GM23338 (cell line): ENCODE measurements at places on chromosomes 11 and 22. TPM values are rescaled to one million over a fixed set of nuclear protein-coding genes. Genes with fewer than 3 reads are reported as not detected.

The CYP2D6 gene
- total RNA-seq, result 0.27 and 1.3 TPM in 2 replicates

DNA sequence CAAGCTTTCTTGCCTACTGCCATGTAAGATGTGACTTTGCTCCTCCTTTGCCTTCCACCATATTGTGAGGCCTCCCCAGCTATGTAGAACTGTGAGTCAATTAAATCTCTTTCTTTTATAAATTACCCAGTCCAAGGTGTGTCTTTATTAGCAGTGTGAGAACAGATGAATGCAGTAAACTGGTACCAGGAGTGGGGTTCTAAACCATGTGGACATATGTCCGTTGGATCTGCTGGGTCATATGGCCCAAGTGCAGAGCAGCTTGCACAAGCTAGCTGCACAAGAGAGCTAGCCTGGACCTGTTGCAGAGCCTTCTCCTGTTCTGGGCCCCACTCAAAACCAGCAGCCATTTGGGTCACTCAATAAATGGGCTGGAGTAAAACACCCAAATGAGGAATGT lies 177.1 kb downstream of the HIPK3 start:
- no peak overlapping the region for H3K27ac ChIP-seq
- no peak for DNase-seq
- 0 out of 2 replicates have a peak, but pooled peaks cover 3% of the 10 kb centered on the region for H3K36me3 ChIP-seq
- H3K4me3 ChIP-seq, result no peak overlapping the region
- no peaks in the 10 kb centered on the region for H3K27me3 ChIP-seq

GRCh38 chr11:73439002-73439843 lies 63.0 kb downstream of the RELT start:
- H3K27ac ChIP-seq, result 0 out of 2 replicates have a peak overlapping the region, but pooled peaks have one; percentile 35
- H3K4me3 ChIP-seq, result no peak overlapping the region
- H3K36me3 ChIP-seq, result no peaks in the 10 kb centered on the region
- peaks cover 7% of the 10 kb centered on the region; the same call in 1 of the 2 replicates for H3K4me1 ChIP-seq

- no peaks in the 10 kb centered on the region for H3K36me3 ChIP-seq
- DNase-seq, result no peak
- H3K27ac ChIP-seq, result no peak overlapping the region
- no peak overlapping the region for H3K4me3 ChIP-seq
- no peaks in the 10 kb centered on the region for H3K4me1 ChIP-seq
- H3K27me3 ChIP-seq, result no peaks in the 10 kb centered on the region
These were observed 20.9 kb upstream of the UPB1 start for GRCh38 chr22:24474221-24474620.

DNA sequence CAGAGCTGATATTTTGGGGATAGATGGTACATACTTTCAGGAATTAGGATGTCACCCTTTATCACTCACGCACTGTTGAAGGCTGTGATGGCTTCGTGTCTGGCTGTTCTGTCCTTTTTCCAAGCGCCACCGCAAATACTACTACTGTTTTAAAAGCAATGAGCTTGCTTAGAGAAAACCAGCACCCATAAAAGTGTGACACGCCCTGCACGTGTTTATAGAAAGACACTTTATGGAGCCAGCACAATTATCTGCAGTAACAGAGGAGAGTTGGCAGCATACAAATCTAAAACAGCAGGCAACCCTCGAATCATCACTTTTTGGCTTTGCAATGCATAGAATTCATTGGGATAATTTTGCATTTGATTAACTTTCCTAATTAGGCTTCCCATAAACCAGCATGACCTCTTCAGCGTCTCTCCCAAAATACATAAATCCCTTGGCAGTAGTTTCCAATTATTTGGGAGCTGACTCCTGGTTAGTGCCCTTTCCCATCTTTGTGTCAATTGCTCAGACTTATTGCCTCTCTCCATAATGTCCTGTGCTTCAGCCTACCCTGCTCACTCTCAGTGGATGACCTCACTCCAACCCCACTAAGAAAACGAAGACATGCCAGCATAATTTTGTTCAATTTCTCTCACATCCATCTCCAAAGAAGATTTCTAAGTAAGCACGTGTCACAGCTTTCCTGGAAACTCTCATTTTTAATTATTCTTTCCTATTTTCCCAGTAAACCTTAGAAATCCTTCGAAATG lies 118.7 kb upstream of the LARGE1 start:
- H3K36me3 ChIP-seq, result no peaks in the 10 kb centered on the region
- no peak overlapping the region for H3K27ac ChIP-seq
- H3K27me3 ChIP-seq, result no peaks in the 10 kb centered on the region

GRCh38 chr11:116272181-116272789 lies 500.5 kb downstream of the BUD13 start:
- H3K27me3 ChIP-seq, result no peaks in the 10 kb centered on the region
- peak; percentile 56 for DNase-seq
- no peaks in the 10 kb centered on the region for H3K4me1 ChIP-seq
- no peak overlapping the region for H3K27ac ChIP-seq
- no peak overlapping the region for H3K4me3 ChIP-seq

GRCh38 chr11:119991022-119991404 lies 146.9 kb downstream of the TRIM29 start:
- no peak overlapping the region for H3K27ac ChIP-seq
- DNase-seq, result no peak
- no peak overlapping the region for H3K4me3 ChIP-seq
- H3K27me3 ChIP-seq, result no peaks in the 10 kb centered on the region
- H3K4me1 ChIP-seq, result no peaks in the 10 kb centered on the region
- no peaks in the 10 kb centered on the region for H3K36me3 ChIP-seq

DNA sequence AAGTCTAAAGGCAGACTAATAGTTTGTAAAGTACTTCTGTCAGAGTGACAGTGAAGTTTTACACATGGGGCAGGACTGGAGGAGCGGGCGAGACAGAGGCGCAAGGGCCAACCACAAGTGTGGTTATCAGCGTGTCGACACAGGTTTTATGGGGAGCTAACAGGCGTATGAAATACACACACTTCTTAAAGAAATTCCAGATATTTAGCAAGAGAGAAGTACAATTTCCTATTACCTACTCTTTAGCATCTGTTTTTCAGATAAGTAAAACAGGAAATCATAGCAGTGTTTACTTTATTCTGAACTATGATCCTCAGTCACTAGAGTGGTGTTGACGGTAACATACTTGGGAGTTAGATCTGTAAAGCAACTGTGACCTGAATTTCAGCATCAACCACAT lies 22.5 kb downstream of the VSIG10L2 start:
- no peak for DNase-seq
- H3K4me1 ChIP-seq, result no peaks in the 10 kb centered on the region
- no peak overlapping the region for H3K4me3 ChIP-seq
- no peak overlapping the region for H3K27ac ChIP-seq

DNA sequence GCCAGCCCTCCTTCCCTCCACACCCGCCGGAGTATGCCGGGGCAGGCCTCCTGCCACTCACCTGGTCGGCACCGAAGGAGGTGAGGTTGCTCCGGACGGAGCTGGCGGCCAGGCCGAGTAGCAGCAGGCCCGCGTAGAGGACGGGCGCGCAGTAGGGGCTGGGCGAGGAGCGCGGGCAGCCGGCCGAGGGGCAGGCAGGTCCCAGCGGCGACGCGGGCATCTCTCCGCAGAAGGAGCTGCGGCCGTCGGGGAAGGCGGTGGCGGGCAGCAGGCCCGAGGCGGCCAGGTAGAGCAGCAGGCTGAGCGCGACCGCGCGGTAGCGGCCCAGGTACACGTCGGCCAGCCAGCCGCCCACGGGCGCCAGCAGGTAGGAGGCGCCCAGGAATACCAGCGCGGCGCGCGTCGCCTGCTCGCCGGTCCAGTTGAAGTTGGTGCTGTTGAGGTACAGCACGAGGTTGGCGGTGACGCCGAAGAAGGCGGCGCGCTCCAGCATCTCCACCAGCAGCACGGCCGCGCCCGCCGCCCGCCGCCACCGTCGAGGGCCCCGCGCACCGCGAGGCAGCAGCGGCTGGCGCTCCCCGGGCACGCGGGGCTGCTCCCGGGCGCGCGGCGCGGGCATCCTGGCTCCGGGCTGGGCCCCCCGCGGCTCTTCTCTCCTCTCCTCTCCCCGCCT lies 907 bp downstream of the SLC15A3 start:
- peaks cover 30% of the 10 kb centered on the region for H3K27me3 ChIP-seq
- H3K4me3 ChIP-seq, result peak overlapping the region; percentile 68
- peak; percentile 65 for DNase-seq
- no peak overlapping the region for H3K27ac ChIP-seq
- H3K4me1 ChIP-seq, result peaks cover 29% of the 10 kb centered on the region

DNA sequence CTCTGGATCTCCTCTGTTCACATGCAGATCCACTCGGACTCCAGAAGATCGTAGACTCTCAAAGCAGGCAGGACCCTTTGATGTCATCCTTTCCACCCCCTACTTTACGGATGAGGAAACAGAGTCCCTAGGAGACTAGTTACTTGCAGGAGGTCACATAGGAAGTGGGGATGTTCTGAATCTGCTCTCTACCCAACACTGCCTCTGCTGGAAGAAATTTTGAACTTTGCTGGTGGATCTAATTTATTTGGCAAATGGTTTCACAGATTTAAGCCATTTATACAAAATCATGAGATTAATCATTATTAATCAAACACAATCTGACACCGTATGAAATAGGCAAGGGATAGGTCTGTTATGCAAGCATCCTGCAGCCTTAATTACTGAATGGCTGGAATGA lies 55.0 kb upstream of the USP47 start:
- H3K36me3 ChIP-seq, result no peaks in the 10 kb centered on the region
- peak; percentile 50 for DNase-seq
- peaks cover 6% of the 10 kb centered on the region for H3K4me1 ChIP-seq
- H3K4me3 ChIP-seq, result no peak overlapping the region
- no peak overlapping the region for H3K27ac ChIP-seq
- no peaks in the 10 kb centered on the region for H3K27me3 ChIP-seq

DNA sequence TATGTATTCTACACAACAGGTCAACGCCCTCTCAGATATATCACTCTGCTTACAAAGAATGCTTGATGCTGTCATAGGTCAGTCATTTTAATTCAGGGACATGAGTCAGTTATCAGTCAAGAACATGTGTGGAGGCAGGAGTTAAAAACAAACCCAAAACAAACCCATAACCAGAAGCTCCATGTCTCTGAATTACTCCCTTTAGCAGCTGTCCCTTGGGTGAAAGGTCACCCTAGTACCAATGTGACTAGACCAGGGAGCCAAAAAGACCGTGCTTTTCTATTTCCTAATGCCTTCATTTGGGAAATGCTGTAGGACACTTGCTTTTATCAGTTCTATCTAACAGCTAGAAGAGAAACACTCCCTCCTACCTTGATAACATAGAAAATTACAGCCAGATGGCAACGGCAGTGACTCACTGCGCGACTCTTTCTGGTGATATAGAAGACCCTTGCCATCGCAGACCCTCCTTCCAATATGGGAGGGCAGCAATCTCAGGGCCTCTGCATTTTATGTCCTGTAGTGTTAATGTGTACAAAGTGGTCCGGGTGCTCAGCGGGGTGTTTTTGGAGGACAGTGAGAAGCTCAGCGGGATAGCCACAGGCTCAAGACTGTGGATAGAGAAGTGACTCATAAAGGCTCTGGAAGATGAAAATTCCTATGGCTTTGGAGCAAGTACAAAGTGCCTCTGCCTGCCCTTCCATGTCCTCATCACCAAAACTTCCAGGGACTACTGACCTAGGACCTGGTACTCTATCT lies 24.8 kb downstream of the APOL5 start:
- H3K4me3 ChIP-seq, result no peak overlapping the region
- H3K4me1 ChIP-seq, result peaks cover 23% of the 10 kb centered on the region
- H3K27ac ChIP-seq, result 0 out of 2 replicates have a peak overlapping the region, but pooled peaks have one; percentile 14
- no peak for DNase-seq
- no peaks in the 10 kb centered on the region for H3K36me3 ChIP-seq
- no peaks in the 10 kb centered on the region for H3K27me3 ChIP-seq

DNA sequence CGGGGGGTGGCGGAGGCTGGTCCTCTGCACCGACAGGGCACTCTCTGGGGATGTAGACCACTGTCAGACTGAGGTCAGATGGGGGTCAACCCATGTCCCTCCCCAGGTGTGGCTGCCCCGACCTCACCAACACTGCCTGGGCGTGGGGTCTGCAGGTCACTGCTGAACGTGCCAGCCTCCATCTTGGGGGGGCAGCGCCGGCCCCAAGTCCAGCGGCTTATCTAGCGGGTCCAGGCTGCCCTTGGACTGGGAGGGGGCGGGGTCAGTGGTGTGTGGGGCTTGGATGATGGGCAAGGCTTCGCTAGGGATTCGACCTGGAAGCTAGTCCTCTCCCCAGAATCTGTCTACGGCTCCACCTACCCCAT lies 178.2 kb downstream of the IGLL1 start:
- no peak overlapping the region for H3K27ac ChIP-seq
- peaks cover 5% of the 10 kb centered on the region for H3K4me1 ChIP-seq
- peak overlapping the region; percentile 68 for H3K4me3 ChIP-seq
- no peaks in the 10 kb centered on the region for H3K36me3 ChIP-seq
- DNase-seq, result no peak
- no peaks in the 10 kb centered on the region for H3K27me3 ChIP-seq

GRCh38 chr11:113278925-113279324 lies 35.5 kb upstream of the TTC12 start:
- no peak for DNase-seq
- no peaks in the 10 kb centered on the region for H3K27me3 ChIP-seq
- H3K36me3 ChIP-seq, result no peaks in the 10 kb centered on the region
- H3K27ac ChIP-seq, result no peak overlapping the region
- no peaks in the 10 kb centered on the region for H3K4me1 ChIP-seq
- H3K4me3 ChIP-seq, result no peak overlapping the region

- peaks cover 99% of the 10 kb centered on the region for H3K27me3 ChIP-seq
- no peaks in the 10 kb centered on the region for H3K4me1 ChIP-seq
- H3K4me3 ChIP-seq, result no peak overlapping the region
- no peak for DNase-seq
- H3K36me3 ChIP-seq, result no peaks in the 10 kb centered on the region
- no peak overlapping the region for H3K27ac ChIP-seq
These were observed 28.7 kb upstream of the VPREB1 start for GRCh38 chr22:22215659-22216449.

DNA sequence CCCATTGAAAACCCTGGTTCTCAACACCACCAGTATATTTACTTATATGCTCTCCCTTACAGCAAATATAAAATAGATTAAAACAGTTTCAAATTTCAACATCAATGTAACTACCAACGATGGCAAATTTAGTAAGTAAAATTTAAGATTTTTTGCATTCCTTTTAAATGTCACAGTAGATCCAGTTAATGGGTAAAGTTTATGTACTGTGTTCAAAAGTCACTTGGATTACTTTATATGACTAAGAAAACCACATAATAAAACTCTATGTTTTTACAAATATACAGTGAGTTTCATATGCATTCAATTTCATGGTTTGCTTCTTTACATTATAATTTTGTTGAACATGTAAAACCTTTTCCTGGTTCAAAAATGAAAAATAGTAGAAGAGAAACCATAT lies 364.6 kb downstream of the AASDHPPT start:
- H3K27ac ChIP-seq, result no peak overlapping the region
- no peak overlapping the region for H3K4me3 ChIP-seq
- no peaks in the 10 kb centered on the region for H3K27me3 ChIP-seq
- DNase-seq, result no peak
- H3K36me3 ChIP-seq, result no peaks in the 10 kb centered on the region

- H3K4me3 ChIP-seq, result no peak overlapping the region
- no peaks in the 10 kb centered on the region for H3K27me3 ChIP-seq
- no peaks in the 10 kb centered on the region for H3K36me3 ChIP-seq
These were observed 78.1 kb downstream of the NFAM1 start for GRCh38 chr22:42353883-42354727.
